ENCODE measurements at places on chromosomes 11 and 22.

GRCh38 chr11:65014726-65015227 lies 817 bp downstream of the ARL2 start:
- DNase-seq: no peak

GRCh38 chr11:313787-314553 lies at the start of gene IFITM1:
TSS of gene IFITM1 (plus strand) at chr11:314040. CDS start at chr11:314171, 131 bp downstream.
- DNase-seq: peak; percentile 82

GRCh38 chr11:96708219-96708878 lies 318.5 kb downstream of the JRKL start:
- DNase-seq: no peak

DNA sequence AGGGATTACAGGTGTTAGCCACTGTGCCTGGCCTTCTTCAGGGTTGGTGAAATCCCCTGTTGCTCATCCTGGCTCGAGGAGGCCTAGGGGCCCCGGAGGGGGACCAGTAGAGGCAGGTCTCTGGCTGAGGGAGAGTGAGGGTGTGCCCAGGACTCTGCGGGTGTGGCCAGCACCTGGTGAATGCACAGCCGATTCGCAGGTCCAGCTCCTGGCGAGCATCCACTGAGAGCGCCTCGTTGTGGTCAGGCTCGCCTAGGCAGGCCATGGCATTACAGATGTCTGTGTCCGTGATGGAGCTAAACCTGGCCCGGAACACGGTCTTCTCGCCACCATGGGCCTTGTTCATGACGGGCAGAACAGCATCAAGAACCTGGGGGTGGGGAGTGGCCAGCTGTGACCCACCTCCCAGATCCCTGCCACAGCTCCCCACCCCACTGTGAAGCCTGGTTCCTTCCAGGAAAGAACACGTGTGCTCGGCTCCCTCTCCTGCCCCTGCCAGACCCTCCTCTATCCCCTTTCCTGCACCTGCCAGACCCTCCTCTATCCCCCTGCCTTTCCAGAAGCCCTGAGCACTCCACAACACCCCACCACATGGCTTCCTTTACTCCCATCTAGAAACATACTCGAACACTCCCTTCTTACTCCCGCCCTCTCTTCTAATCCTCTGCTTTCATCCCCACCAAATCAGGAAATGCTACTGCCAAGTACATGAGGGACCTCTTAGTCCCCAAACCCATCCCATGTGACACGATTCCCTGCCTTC lies 12.4 kb downstream of the TOP3B start:
- DNase-seq: no peak

DNA sequence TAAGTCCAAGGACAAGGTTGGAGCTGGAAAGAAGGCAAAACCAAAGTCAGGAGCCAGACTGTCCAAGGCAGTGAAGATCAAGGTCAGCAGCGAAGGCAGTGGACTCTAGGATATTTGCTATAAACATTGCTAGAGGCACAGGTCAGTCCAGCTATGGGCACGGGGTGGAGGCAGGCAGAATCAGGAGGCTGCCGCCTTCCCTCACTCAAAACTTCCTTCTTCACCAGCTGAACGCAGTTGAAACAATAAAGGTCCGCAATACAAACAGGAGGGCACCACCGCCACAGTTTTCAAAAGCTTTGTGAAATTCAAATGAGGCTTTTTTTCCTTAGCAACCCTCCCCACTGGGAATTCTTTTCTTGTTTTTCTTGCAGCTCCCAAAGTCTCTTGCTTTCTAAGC lies 372.4 kb downstream of the NXPE2 start:
- no peak for DNase-seq
